Stimulated activated CD4-positive, alpha-beta T cell treated with anti-CD3 and anti-CD28 coated beads, Interleukin-1b, Interleukin-23, amount 100 ng/mL, for 4 hours (primary cell): ENCODE measurements at places on chromosomes 7 and 10.

DNA sequence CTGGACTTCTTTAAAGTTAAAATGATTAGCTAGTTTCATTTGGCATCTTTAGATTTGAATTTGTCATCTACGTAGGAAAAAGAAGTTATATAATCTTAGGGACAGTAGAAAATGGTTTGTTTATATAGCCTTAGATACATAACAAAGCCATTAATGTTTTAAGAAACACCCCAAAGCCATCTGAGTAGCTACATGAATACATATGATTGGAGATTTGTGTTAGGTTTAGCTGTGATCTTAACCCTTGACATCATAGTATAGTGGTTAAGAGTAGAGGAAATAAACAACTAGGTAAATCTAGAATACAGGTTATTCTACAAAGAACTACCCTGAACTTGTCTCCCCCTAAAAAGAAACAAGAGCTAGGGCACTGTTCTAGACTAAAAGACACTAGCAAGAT, 18.1 kb downstream of the SAMD8 start:
- no peak for DNase-seq

DNA sequence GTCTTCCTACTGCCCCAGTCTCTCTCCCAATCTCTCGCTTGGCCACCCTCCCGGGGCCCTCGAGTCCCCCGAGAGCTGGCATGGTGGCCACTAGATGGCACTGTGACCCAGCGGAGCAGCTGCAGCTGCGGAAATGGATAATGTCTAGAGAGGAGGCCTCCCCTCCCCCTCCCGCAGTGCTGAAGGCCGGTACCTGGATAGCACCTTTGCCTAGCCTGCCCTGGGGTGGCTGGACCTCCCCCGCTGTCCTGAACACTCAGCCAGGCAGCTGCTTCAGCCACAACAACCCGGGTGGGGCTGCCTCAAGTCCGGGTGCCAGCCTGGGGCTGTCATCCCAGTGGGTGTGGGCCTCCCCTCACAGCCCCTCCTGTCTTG, 65.2 kb downstream of the GOLGA7B start:
- DNase-seq: peak; percentile 75

GRCh38 chr10:49653273-49653929, 26.1 kb upstream of the C10orf53 start:
- no peak for DNase-seq

GRCh38 chr10:47438857-47439474, 44.9 kb downstream of the ANXA8 start:
- DNase-seq: no peak

GRCh38 chr7:133331861-133332260, 79.0 kb downstream of the EXOC4 start:
- no peak for DNase-seq

DNA sequence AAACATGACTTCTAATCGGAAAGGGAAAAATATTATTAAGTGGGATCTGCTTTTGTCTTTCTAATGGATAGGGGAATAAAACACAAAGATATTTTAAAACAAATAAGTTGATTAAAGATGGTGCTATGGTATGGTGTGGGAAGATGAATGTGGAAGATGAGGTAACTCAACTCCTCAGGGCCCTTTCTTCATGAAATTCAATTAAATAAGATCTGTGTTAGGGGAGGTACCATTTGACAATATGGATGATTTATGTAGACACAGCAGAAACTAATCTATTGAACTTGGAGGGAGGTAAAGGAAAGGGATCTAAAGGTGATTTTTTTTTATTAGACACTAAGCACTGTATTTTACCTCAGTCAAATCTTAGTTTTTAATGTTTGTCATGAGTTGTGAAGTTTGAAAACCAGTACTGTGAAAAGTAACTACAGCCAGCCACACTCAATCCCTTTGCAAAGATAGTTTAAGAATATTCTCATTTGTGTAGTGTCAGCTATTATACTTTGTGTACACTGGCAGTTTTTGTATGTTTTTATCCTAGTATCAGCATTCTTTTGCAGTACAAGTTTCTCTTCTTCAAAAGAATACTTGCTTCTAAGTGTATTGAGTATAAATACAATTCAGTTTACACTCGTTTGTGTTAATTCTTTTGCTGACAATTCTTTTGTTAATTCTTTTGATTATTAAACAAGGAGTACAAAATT, 151.3 kb downstream of the PHF14 start:
- DNase-seq: no peak

DNA sequence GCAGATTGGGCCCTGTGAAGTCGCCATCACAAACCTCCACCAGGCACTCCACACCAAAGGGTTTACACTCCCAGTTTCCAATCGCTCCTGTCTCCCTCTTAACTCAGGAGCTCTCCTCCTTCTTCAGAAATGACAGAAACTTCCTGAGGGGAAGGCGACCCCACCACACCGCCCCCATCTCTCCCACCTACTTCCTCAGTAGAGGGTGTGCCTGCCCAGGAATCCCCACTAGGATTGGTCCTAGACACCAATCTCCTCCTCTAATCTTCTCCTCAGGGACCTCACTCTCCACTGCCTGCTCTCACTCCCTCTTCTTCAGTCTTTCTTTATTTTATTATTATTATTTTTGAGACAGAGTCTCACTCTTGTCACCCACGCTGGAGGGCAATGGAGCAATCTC, 5.9 kb upstream of the INSIG1 start:
- no peak for DNase-seq

- no peak for DNase-seq
Observed at GRCh38 chr7:111239437-111239836, 148.5 kb downstream of the LRRN3 start.

DNA sequence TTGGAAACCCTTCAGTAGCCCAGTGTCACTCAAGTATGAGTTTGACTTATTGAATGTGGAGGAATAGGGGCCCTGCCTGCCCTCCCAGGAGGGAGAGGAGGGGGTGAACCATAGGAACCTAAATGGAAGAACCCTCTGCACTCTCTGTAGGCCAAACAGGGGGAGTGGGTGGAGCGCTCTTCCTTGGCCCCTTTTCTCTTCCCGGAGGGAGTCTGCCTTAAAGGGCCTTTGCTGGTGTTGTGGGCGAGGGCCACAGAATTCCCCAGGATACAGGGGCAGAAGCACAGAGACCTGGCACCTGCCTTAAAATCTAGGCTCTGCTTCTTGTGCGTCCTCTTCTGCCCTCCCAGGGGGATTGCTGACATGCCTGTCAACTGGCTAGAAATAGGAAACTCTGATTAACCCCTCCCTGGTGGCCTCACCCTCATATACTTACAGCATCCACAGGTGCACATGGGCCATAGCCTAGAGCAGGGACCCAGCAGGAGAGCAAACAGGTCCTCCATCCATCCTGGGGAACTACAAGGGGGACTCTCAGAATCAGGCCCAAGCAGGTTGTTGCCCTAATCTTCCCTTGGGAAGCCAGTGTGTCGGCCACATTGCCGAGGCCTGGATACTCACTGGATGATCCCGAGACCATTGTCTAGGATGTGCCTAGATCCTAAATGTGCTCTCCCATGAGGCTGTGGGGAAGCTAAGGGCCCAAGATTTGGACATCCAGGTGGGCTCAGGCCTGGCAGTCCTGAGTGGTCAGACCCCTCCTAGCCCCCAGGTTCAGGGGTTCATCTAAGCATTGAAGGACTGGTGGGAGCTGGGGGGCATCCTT, 3.4 kb downstream of the TRIM8 start:
- no peak for DNase-seq

DNA sequence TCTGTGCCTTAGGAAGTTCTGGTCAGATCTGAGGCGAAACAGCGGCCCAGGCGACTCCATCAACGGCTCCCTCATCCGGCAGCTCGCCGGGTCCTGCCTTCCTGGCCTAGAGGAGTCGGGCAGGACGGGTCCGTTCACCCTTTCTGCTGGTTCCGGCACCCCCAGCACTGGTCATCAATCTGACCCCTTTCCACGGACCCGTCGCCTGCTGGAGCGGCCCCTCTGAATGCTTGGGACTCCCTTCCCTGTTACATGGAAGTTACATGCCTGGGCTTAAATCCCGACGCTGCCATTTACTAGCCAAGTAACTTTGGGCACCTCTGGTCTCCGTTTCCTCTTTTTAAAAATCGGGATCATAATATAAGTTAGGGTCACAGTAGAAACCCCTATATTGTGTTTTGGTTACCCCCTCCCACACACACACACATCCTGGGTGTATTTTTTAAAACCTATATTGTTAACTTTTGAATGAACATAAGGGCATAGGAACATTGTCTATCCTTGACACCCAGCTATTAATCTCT, 607 bp upstream of the GGCT start:
- no peak for DNase-seq

DNA sequence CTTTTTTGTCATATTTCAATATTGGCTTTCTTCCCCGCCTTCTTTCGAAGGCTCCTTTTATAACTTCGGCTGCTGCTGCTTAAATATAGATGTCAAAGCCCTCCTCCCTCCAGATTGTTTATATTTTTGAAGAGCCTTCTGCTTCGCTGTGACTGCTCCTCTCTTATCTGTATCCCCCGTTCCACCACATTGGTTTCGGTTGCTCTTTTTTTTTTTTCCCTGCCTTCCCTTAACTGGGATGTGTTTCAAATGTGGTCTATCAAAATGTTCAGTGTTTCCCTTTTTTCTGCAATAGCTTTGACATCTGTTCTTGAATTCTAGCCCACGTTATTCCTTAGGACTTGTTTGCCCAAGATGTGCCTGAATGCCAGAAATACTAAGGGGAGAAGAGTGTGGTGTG, 96.4 kb downstream of the CUX1 start:
- DNase-seq: no peak

GRCh38 chr7:98990356-98990755, 112.0 kb downstream of the TRRAP start:
- DNase-seq: no peak

GRCh38 chr10:67127441-67127840, 201.6 kb downstream of the LRRTM3 start:
- DNase-seq: no peak

- DNase-seq: peak; percentile 12
Observed at GRCh38 chr7:150942001-150942590, 36.0 kb downstream of the KCNH2 start.

DNA sequence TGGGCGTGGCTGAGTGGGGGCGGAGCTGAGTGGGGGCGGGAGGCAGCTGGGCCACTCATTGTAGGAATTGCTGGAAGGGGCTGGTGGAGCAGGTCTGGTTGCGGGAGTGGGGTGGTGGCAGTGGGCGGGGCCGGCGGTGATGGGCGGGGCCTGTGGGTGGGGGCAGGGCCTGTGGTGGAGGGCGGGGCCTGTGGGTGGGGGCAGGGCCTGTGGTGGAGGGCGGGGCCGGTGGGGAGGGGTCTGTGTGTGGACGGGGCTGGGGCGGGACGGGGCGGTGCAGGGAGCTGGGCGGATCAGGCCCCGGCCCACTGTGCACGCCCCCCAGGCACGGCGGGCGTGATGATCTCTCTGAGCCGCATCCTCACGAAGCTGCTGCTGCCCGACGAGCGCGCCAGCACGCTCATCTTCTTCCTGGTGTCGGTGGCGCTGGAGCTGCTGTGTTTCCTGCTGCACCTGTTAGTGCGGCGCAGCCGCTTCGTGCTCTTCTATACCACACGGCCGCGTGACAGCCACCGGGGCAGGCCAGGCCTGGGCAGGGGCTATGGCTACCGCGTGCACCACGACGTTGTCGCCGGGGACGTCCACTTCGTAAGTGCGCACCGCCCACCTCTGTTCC, 14.0 kb downstream of the SLC29A4 start:
- DNase-seq: peak; percentile 54

- peak; percentile 60 for DNase-seq
Observed at GRCh38 chr10:14325325-14325955, 5.3 kb downstream of the FRMD4A start.

DNA sequence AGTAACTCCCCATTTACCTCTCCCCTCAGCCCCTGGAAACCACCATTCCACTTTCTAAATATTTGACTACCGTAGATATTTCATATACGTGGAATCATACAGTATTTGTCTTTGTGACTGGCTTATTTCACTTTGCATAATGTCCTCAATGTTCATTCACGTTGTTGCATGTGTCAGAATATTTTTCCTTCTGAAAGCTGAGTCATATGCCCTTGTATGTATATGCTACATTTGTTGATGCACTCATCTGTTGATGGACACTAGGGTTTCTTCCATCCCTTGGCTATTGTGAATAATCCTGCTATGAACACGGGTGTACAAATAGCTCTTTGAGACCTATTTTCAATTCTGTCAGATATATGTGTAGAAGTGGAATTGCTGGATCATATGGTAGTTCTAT, 25.8 kb upstream of the TSPAN13 start:
- no peak for DNase-seq

- DNase-seq: no peak
Observed at GRCh38 chr7:19116121-19117090, 1.0 kb downstream of the TWIST1 start.

DNA sequence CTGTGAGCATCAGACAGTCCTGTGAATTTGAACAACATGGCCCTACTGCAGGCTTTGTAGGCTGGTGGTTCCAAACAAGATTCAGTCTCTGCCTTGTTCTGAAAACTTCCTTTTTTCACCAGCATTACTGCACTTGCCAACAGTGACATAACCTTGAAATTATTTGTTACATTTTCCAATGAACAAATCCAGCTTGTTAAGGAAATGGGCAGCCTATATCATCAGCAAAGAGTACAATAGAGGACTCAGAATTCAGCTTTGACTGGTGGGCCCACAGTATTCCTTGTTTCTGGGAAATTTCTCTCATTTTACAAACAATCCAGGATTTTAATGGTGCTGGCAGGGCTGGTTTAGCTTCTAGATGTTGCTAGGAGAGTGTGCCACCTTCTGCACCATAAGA, 703.7 kb upstream of the FZD8 start:
- no peak for DNase-seq

DNA sequence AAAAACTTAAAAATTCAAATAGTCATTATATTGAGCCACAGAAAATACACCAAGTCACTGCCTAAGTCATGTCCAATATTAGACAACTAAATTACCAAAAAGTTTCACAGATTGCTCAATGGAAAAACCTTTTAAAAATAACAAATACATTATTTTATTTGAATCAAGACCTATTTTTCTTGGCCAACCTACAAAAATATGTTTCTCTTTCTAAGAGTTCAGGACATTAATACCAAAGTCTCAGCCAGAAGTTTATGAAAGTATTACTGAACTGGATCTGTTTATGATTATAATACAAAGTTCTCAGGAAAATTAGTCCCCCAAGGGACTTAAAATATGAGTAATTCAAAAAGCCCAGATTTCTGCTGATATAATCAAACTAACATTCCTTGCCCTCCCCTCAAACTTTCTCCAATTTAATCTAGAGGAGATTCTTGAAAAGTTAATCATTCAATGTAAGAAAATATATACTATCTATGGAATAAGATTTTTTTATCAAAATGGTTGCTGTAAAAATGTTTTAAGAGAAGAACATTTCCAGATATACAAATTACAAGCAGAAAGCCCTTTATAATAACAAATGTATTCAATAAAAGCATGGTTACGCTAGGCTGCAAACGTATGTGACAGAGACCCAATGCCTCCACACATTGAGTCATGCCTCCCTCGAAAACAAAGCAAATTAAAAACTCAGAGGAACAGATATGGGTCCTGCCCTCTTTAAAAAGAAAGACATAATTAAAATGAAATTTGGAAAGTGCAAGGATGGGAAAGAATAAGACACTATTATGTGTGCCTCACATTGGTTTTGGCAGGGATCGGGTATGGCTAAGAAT, 381.6 kb downstream of the PARD3 start:
- DNase-seq: no peak

GRCh38 chr7:144063710-144064109, 5.9 kb upstream of the OR2A25 start:
- DNase-seq: no peak
